Thoracic aorta (tissue), 2 donors: ENCODE measurements at places on chromosomes 12 and 14. TPM values are rescaled to one million over a fixed set of nuclear protein-coding genes. Genes with fewer than 3 reads are reported as not detected.

PROX2 gene
- total RNA-seq: not detected

CCDC38 gene
- not detected for total RNA-seq

TAS2R42 gene
- total RNA-seq: not detected

DYRK2 gene
- total RNA-seq: 22.5 TPM

SLC2A14 gene
- total RNA-seq: not detected

C1QL4 gene
- not detected for total RNA-seq
